NCI-H1436 (cell line): ENCODE measurements at places on chromosomes 7 and 10.
A peak's percentile ranks its signal among the peaks of the same experiment; 100 is the strongest.

- DNase-seq, result no peak
These were observed 70.4 kb upstream of the DNAJB12 start for GRCh38 chr10:72425133-72425532.

DNA sequence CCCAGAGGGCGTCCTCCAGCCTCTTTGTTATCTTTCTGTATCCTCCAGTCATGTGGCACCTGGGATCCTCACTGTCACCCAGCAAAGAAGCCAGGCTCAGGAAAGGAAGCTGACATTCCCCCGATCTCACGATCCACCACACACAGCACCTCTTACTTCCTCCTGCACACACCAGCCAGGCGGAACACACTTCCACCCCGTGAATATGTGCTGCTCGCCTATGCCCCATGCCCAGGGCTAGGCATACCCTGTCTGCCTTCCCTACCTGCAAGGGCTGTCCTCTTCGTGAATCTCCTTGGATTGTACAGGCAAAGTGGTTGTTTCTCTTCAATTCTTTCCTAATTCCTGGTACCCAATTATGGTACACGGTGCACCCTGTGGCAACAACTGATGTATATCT is 191.0 kb downstream of the TNS3 start:
- no peak for DNase-seq

DNA sequence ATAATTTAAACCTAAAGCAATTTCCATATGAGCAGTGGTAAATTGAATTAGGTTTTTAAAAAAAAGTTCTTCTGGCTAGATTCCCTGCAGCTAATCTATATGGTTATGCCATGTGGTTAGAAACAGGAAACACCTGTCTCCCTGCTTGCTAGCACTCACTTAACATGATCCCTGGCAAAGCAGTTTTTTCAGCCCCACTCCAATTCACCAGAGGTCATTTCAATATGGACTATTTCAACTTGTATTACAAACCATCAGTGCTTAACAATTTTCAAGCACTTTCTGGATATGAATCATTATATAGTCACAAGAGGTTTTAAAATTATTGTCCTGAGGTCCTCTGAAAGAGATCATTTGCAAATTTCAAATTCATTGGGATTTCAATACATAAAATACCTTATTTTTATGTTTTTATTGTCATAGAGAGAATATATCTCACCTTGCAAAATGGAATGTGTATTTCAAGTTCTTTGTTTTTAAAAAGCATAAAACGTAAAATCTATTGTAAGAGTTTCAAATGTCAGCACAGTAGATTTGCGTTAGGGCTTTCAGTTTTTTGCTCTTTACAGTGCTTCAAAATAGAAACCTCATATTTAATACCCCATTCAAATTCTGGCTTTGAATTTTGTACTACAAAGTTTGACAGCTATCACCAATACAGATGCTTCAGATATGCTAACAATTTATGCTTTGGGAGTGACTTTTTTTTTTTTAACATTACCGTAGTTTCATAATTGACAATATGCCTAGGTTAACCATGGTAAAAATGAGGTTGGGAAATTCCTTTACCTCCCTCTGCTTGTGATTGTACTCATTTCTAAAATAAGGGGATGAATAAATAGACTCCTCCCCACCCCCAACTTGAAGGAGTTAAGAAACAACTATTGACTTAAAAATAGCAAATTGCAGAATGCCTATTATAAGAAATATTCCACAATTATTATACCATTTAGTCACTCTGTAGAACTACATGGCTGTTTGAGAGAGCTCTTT is 117.5 kb upstream of the HGF start:
- DNase-seq, result peak; percentile 28

- DNase-seq, result peak; percentile 55
These were observed 21.4 kb downstream of the GPR146 start for GRCh38 chr7:1065585-1066241.

- DNase-seq, result peak; percentile 6
These were observed 41.6 kb upstream of the LYZL2 start for GRCh38 chr10:30671026-30671616.

- no peak for DNase-seq
These were observed 1.6 kb upstream of the ARHGAP12 start for GRCh38 chr10:31930023-31930751.
